ENCODE measurements at places on chromosomes 12 and 14.

DNA sequence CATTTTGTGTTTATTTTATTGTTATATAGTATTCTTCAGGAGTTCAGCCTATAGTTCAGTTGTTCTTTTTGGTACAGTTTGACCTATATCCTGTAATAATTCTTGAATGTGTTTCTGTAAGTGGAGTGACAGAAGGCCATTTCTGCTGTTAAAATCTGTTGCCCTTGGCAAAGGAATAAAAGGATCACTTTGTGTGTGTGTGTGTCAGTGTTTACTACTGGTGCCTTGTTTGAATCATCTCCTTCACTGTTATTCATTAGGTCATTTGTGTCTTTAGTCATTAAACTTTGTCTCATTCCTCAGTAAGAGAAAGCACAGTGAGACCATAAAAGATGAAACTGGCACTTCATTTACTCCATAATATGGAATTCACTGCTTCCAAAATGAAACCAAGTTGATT is 130.7 kb downstream of the TMTC2 start:
- DNase-seq = no peak

DNA sequence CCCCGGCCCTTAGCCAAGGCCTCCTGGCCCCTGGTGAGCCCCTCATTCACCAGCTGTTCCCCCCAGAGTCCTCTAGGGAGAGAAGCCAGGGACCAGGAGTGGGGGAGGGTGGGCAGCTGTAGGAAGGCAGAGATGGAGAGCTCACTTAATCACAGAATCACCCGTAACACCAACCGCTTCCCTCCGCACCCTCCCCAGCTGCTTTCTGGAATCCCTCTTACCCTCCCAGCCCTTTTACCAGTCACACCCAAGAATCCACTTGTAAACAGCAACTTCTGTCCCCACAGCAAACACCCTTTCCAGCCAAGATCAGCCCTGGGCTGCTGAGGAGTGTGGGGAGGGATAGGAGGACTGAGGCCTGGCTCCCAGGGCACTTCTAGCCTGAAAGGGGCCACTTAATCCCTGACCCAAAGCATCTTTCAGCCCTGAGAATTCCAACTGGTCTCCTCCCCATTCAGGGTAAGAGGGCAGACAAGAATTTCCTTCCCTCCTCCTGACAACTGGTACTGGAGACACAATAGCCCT is 18.8 kb downstream of the NCKAP5L start:
- DNase-seq = no peak

- no peak for DNase-seq
These were observed 222.7 kb upstream of the FOXN3 start for GRCh38 chr14:89639687-89640086.

DNA sequence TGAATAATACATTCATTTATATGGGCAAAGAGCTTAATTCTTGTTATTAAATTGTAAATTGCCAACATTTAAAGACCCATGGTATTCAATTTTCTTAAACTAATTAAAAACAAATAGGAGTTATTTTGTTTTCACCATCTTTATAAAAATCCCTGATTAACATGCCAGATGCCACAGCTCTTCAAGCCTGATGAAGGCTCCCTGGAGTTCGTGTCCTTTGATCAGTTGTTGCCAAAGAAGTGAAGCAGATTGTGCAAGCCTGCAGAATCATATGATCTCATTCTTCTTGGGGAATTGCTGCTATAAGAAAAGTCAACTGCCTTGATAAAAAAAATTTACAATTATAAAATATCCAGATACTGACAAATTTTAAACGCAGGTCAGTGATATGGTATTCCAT is 288.3 kb upstream of the PPFIA2 start:
- no peak for DNase-seq

GRCh38 chr12:79689477-79690141 is 1.2 kb downstream of the PAWR start:
- peak; percentile 70 for DNase-seq

DNA sequence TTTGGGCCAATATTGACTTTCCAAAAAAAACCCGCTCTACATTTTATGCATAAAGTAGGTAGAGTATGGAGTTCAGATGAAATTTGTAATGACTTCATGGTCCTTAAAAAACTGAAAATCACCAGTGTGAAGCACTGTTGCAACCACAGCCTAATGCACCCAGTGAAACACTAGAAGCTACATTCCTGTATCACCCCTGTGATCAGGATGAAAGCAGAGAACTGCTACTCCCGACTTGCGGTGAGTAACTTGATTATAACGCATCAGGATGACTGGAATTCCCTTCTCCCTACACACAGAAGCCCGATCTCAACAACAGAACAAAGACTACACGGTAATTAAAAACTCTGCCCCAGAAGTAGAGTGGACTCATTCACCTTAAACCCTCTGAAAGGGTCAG is 33.8 kb downstream of the SPTB start:
- no peak for DNase-seq

GRCh38 chr12:112420740-112421139 is 2.0 kb downstream of the PTPN11 start:
- DNase-seq = no peak

DNA sequence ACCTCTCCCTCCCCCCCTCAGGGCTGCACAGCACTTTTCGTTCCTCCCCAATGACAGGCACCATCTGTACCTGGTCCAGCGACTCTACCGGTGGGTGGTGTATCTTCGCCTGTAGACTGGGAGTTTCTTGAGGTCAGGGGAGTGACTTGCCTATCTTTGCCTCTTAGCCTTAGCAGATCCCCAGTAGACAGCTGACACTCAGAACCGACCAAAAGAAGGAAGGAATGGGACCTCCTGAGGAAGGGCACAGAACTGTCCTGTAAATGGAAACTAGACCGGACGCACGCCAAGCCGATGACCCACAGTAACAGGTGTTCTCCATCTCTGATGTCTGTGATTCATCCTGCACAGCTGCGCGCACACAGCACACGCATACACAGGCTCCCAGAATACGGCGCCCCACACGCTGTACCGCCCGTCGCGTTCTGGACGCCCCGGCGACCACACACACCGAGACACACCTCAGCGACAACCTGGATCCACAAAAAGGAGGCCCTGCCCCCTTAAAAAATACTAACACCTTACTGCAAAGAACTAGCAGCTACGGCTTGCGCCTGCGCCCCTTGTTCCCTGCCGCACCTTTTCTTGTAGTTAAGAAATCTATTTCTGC is 673 bp upstream of the TTC9 start:
- DNase-seq = peak; percentile 82

DNA sequence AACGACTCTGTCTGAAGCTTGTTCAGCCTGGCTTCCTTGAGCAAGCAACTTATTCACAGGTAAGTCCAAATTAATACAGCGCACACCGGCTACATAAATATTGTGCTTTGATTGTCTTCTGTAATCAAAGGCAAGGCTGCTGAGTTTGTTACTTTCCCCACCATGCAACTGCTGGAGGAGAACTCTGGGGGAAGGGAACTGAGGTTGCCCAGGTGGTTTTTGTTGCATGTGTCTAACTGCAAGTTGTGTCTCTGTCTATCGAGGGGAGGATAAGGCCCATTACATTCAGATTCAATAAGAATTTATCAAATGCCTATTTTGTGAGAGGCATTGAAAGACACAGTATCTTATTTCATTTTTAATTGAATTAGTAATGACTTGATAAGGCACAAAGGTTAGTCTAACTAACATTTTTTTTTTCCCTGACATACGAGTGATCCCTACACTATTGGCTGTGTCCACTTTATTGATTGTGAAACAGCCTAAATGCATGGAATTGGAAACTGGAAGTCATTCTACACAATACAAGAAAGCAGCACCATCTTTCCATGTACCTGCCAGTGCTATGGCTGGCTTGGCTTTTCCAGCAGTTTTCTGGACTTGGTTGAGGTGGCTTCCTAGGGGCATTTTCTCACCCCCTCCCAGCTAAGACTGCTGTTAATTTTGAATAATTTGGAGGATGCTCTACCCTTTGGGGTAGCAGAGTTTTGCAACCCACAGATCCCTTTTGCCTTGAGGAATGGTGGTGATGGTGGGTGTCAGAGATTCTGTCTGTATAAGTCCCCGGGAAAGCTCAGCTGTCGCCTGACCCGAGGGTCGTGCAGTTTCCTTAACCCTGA is 951 bp upstream of the CHST11 start:
- no peak for DNase-seq

- DNase-seq = no peak
These were observed 57.8 kb upstream of the ZDHHC17 start for GRCh38 chr12:76706101-76706500.

DNA sequence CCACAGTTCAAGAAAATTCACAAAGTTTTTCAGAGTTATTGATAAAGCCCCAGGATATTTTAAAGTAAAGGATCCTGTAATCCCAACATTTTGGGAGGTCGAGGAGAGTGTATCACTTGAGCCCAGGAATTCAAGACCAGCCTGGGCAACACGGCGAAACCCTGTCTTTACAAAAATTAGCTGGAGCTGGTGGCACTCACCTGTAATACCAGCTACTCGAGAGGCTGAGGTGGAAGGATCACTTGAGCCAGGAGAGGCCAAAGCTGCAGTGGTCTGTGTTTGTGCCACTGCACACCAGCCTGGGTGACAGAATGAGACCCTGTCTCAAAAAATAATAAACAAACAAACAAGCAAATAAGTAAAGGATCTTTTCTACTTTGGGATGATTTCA is 39.5 kb upstream of the LRRK2 start:
- DNase-seq = no peak

GRCh38 chr14:66133666-66134065 is 352.5 kb upstream of the CCDC196 start:
- DNase-seq = no peak

GRCh38 chr14:51328064-51328771 is 88.2 kb downstream of the TMX1 start:
- DNase-seq = no peak

- DNase-seq = no peak
These were observed 73.9 kb downstream of the EP400 start for GRCh38 chr12:132023658-132024057.

- no peak for DNase-seq
These were observed 361.8 kb downstream of the C12orf50 start for GRCh38 chr12:87667378-87667777.

- no peak for DNase-seq
These were observed 313.2 kb downstream of the PCNX1 start for GRCh38 chr14:71220462-71220861.

GRCh38 chr12:48592591-48593086 is 22.8 kb upstream of the LALBA start:
- DNase-seq = no peak

DNA sequence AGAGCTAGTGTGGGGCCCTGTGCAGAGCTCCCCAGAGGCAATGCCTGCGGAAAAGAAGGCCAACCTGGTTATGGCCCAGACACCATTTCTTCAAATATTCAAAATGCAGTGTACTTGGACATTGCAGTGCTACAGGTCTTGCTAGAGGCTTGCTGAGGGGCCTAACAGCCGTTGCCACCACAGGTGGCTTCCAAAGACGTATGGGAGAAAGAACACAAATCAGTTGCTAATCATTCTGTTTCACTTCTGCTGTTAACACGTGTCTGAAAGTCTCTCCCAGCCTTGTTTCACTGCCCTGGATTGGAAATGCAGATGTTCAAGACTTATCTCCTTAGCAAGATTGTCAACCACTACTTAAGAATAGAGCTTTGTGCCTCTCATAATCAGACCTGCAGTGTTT is 925.9 kb downstream of the GALC start:
- no peak for DNase-seq

GRCh38 chr12:51085757-51086156 is 2.4 kb upstream of the CSRNP2 start:
- DNase-seq = no peak

DNA sequence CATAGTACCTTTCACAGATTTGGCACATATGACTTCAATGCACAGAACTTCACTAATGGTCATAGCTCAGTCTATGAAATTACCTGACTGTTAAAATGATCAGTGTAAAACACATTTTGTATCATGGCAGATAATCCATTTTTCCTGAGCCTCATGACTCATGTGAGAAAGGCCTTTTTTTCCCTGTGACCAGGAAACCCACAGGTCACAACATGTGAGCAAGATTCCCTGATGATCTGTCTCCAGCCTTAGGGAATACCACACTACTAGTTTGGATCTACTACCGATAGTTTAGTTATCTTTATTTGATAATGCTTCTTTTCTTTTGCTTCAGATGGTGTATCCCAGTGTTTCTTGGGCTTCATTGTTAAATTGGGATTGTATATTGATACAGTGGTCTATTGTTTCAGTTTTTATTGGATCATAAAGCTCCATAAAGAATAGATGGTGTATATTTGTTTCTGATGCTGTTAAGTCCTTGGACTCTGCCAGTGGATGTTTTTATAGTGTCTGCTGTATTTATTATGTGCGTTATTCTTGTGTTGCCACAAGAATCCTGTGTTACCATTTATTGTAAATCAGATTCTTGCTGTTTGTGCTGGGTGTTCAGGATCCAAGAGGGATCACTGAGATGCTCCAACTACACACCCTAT is 248.7 kb upstream of the PELI2 start:
- no peak for DNase-seq

GRCh38 chr14:75301666-75302325 is 23.2 kb downstream of the FOS start:
- peak; percentile 20 for DNase-seq

DNA sequence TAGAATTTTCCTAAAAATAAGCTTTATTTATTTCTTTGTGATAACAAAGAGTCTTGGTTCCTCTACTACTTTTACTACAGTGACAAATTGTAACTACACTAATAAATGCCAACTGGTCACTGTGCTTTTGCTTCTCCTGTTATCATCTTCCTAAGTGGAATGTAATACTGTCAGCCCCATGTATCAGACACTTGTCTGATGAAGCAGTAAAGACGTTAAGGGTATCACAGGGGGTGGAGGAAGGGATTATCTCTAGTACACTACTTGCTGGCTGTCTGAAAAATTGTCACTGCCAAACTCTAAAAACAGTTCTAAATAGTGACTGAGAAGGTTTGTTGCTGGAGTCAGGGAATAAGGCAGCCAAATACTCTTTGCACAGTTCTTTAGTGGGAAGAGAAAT is 11.3 kb downstream of the ASB8 start:
- no peak for DNase-seq

DNA sequence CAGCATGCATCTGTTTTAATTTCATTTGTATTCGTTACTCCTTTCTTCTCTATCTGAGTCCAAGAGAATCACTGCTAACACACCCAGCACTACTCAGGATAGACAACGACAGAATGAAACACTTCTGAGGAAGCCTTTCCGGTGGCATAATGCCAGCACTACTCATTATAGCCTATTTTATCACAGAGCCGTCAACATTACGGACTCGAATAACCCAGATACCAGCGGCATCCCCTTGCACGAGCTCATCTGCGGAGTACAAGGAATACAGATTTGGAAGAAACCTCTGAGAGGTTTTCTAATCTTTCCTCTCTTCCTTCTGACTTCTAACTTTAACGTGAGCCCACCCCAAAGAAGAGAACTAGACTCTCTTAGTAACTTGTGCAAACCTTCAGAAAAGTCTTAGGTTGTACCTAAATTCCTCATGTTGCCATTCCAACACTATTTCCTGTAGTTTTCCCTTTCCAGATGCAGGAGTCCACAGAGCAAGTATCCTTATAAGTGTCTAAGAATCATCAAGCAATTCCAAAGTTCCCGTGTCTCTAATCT is 248.1 kb downstream of the APAF1 start:
- no peak for DNase-seq

DNA sequence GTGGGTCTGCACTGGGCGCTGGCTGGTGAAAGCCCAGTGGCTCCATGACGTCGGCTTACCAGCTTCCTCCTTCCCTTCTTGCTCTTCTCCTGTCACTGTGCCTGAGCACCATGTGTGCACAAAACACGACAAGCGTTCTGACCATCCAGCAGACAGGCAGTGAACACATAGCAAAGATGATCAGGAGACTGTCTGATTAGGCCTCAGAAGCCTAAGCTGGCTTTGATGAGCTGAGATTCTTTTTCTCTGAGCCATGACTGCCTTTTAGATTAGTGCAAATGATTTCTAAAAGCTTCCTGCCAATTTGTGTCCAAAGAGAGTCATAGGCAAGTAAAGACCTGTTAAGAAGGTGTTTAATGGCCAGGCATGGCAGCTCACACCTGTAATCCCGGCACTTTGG is 83.1 kb downstream of the AACS start:
- DNase-seq = no peak

All from GM20000 (cell line).